ENCODE measurements at places on chromosomes 5 and 9.

DNA sequence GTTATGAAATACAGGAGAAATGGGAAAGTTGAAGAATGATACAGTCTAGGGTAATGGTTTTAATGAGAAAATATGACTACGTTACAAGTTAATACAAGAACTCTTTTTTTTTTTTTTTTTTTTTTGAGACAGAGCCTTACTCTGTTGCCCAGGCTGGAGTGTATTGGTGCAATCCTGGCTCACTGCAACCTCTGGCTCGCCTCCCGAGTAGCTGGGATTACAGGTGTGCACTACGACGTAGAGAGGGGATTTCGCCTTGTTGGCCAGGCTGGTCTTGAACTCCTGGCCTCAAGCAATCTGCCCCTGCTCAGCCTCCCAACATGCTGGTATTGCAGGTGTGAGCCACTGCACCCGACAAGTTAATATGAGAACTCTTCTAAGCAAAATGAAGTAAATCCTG is 77.1 kb upstream of the SELENOP start:
- no peak for DNase-seq

DNA sequence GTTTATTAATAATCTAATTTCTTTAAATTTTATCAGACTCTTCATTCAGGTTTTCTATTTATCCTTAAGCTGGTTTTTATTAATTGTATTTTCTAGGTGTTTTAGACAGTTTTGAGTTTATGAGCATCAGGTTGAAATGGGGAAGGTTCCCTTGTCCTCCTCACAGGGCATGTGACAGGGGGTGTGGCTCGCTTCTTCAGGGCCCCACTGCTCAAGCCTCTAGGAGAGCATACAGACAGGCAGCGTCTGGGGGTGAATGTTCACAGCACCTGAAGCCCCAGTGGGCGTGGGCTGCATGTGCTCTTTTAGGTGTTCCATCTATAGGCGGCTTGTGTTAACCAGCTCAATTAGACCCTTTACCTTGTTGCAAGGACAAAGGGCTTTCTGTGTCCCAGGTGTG is 78.2 kb upstream of the RUFY1 start:
- no peak for DNase-seq

- DNase-seq: no peak
These were observed 16.9 kb upstream of the ZNF366 start for GRCh38 chr5:72523960-72524582.

- no peak for DNase-seq
These were observed 66.5 kb downstream of the LHX2 start for GRCh38 chr9:124077915-124078572.

GRCh38 chr9:8860925-8861324 is 1061.3 kb upstream of the DMAC1 start:
- no peak for DNase-seq

DNA sequence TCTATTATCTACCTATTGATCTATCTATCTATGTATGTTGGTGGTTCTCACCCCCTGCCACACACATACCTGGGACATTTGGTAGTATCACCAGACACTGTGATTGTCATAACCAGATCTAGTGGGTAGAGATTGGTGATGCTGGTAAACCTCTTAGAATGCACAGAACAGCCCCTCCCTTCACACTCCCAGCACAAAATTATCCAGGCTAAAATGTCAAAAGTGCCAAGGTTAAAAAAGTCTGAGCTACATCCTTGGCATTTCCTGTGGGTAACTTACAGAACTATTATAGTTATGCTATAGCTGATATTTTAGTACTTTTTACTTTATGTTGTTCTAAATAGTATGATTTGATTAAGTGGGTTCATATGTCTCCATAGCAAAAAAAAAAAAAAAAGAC is 151.0 kb downstream of the FER start:
- DNase-seq: no peak

DNA sequence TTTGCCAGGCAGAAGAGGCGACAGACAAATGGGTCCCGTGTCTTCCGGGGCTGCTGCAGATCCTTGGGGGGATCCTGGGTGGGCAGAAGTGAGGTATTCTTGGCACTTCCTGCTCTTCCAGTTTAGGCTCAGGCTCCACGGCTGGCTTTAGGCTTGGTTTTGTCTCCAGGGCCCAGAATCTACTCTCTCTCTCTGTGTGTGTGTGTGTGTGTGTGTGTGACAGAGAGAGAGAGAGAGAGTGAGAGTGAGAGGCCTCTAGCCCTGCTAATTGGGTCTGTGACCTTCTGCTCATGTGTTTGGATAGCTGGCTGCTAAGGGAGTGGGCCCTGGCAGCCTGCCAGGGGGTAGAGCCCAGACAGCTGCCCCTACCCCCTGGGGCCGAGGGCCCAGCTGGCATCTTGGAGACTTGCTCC is 39.3 kb downstream of the CRB2 start:
- no peak for DNase-seq

- no peak for DNase-seq
These were observed 960 bp downstream of the CANX start for GRCh38 chr5:179699616-179700237.

DNA sequence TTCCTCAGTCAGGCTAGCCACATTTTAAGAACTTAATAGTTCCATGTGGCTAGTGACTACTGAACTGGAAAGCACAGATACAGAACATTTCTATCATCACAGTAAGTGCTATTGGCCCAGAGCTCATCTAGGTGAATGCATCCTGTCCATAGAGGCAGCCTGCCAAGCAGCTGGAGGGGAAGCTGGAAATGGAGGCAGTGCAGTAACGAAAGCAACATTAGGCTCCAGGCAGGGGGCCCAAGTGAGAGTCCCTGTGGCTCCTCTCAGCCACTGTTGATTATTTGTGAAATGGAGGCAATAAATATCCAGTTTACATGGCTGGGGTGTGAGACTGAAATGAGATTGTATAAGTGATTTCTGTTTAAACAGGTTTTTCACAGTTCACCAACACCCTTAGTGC is 227.2 kb upstream of the KLF9 start:
- no peak for DNase-seq

DNA sequence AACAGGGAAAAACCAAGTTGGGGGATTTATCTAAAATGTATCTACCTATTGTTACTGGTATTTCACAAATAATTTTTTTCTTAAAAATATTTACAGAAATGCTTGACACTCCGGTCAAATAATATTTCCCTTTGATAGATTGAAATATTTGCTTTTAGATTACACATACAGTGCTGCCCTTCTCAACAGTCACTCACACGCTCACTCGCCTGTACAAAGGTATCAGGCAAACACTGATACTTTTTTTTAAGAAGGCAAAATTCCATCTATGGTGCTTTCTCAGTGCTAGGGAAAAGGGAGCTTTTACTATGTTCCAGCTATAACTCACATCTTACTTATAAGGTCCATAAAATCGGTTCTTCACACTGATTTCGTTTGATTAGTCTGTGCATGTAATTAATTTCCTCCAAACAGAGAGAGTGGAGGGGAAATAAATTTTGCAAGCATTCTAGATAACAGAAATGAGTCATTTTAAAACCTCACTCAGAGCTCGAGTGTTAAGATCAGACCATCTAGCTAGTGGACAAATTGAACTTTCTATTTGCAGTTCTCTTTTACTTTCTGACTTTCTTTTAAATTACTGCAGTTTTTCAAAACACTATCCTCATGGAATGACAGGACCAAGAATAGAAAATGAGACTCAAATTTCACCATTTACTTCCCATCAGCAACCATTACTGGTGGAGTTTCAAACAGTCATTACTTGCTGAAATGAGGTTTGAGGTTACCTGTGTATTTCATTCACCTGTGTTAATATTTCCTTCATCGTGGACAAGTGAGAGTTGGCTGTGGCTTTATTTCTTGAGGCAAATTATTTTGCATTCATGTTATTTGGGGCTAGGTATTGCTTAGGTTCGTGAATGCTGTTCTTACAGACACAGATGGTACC is 273.2 kb downstream of the RAB3C start:
- DNase-seq: no peak

DNA sequence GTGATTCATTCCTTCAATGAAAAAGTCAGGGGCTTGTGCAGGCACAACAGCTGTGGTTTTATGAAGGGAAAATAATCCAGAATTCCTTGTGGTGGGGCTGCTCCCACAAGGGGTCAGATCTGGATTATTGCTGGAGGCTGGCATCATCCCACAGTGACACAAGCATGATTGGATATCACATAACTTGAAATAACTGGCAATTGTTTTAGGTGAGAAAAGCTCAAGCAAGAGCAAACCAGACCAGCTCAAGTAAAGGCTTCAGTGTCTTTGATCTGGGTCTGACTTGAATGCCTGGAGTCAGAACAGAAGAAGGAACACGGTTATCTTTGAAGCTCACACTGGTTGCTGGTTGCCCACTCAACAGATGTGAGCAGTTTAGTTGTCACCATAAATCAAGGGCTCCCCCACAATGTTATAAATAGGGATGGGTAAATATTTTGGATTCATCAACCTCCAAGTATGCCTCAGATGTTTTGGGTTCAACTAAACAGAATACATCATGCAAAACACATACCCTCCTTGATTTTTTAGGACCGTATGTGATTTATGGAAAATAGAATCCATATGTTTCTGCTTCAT is 3.1 kb upstream of the ZNF474 start:
- DNase-seq: no peak
